ENCODE measurements at places on chromosomes 1 and 21.

GRCh38 chr1:212634252-212634651, 25.7 kb downstream of the ATF3 start:
- DNase-seq, result no peak

- DNase-seq, result no peak
These were observed 633.0 kb downstream of the SMYD3 start for GRCh38 chr1:245873883-245874671.

GRCh38 chr21:36472377-36472776, 7.5 kb downstream of the CLDN14 start:
- no peak for DNase-seq

DNA sequence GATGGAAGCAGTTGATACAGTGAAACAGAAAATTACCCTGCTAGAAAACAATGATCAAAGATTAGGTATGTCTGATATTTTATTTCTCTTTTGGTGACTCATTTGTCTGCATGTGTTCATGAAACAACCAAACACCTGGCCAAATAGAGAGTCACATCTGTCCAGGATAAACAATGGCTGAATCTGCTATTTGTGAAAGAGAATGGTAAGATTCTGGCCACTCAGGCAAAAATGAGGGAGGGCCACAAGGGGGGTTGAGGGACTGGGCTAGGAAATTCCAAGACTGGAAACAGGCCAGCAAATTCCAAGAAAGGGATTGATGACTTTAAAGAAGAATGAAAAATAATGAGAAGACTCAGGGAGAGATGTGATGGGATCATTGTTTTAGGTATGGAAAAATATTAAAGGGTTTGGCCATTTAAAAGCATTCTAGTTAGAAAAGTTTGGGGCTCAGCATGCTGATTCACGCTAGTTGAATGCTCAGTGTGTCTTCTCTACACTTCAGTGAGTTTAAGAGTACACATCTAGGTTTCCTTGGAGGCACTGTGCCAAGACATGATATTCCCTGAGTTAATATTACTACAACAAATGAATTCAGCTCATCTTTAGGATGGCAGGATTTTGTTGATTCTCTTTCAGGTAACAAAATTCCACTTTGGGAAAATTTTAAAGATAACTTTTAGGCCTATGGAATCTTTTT, 44.9 kb downstream of the TRAF5 start:
- no peak for DNase-seq

- no peak for DNase-seq
These were observed 36.9 kb downstream of the RAP1GAP start for GRCh38 chr1:21631944-21632887.

- peak; percentile 89 for DNase-seq
These were observed at the start of gene ATP8B2 for GRCh38 chr1:154324669-154325582. Gene ATP8B2, plus strand, starts transcription at chr1:154325525. Its CDS starts 2,617 bp downstream, at chr1:154328142.

DNA sequence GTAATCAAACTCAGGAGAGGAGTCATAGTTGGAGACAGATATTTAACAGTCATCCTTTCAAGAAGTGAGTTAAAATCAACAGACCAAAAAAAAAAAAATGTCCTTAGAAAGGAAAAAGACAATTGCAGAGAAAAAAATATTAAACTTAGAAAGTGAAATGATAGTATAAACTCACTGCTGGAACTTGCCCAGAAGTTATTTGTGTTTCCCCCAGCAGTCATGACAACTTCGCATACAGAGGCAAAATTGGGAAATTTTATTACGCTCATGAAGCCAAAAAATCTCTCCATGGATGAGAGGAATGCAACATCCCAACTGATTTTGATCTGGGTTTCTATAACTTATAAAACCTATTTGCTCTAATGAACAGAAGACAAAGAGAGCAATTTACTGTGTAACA, 198.2 kb downstream of the LRRC7 start:
- no peak for DNase-seq

- no peak for DNase-seq
These were observed 494.7 kb downstream of the SMYD3 start for GRCh38 chr1:246012341-246012740.

GRCh38 chr1:233982827-233983518, 78.5 kb downstream of the SLC35F3 start:
- DNase-seq, result no peak

- no peak for DNase-seq
These were observed 72.1 kb downstream of the LMO4 start for GRCh38 chr1:87400813-87401212.

DNA sequence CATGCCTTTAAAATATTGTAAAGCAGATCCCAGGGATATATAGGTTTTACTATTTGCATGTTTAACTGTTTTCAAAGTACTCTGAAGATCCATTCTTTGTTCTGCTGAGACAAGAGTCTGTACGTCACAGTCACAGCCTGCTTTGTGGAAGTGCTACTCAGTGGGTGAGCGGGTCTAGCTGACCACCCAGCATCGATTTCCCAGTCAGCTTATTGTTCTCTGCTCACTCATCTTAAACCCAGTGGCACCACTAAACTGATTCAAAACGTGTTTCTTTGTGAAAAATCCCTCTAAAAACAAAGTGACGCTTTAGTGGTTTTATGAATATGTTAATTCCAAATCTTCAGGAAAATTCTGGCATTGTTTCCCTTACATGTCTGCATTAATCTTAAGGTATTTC, 12.4 kb downstream of the PLPP3 start:
- no peak for DNase-seq

DNA sequence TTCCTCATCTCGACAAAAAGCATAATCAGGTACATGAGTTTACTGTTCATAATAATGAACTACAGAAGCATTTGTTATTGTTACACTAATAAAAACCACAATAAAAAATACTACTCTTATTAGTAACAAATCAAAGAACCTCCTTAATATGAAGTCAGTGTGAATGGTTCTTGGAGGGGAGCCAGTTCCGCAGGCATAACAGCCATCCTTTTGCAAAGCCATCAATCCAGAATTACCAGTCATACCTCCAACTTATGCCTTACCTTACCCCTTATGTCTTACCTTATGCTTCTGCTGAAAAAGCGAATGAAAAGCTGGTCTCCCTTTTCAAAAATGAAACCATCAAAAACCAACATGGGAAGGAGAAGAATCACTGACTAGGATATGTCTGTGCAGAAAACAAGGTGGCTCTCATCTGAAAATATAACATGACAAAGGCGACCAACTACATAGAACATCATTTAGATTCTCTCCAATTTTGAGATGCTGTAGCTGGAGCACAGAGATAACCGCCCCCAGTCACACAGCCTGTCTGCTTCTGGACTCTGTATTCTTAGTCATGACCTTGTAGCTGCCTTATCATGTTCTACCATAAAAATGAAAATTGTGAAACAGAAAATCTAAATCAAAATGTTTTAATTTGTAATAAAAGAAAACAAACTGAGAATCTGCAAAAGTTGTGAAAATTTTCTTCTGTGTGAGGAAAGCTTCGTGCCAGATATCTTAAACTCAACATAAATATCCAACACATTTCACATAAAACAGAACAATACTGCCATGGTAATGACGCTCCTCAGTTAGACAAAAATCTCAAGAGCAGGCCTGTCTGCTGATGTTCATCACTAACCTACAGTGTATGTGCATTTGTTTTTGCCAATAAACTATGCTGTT, 438.2 kb downstream of the SMYD3 start:
- no peak for DNase-seq

- DNase-seq, result peak; percentile 83
These were observed 1.9 kb downstream of the FTCD start for GRCh38 chr21:46153247-46154154.

GRCh38 chr1:54507033-54507870, 40.8 kb upstream of the ACOT11 start:
- DNase-seq, result no peak

DNA sequence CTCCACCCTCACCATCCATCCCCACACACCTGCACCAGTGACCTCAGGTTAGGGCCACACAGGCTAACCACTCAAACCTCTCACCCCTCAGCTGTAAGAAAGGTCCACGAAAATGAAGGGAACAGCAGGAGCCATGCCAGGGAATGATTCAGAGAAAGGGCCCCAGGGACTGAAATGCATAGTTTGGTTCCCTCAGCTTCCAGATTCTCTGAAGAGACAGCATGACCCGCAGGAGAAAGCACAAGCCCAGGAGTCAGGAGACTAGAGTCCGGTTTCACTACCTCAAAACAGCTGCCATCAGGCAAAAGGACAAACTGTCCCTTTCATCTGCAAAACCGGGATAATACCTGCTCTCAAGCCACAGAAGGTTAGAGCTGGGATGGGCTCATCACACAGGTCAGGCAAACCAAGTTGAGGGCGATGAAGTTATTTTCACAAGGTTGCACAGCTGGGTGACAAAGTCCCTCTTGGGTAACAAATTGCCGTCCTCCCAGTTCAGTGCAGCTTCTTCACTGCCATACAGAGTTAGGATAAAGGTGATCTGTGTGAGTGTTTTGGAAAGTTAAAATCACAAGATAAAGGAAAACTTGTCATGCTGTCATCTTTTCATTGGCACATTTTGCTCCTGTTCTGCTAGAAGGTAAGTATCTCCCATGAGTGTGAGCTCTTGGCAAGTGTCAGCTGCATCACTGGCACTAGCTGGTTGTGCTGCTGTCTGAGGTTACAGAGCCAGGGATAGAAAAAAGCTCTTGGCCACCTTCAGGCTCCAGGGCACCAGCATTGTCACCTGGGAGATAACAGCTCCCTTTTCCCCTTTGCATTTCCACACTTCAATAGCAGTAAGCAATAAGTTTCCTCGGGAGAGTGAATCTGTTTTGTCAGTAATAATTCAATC, 120.4 kb downstream of the KCNH1 start:
- DNase-seq, result no peak

Measured in nephron progenitor cell (in vitro differentiated cells).